ENCODE measurements at places on chromosomes 11 and 22.

- DNase-seq, result peak; percentile 27
Measured at GRCh38 chr11:122209619-122210366, 93.8 kb upstream of the BLID start.

DNA sequence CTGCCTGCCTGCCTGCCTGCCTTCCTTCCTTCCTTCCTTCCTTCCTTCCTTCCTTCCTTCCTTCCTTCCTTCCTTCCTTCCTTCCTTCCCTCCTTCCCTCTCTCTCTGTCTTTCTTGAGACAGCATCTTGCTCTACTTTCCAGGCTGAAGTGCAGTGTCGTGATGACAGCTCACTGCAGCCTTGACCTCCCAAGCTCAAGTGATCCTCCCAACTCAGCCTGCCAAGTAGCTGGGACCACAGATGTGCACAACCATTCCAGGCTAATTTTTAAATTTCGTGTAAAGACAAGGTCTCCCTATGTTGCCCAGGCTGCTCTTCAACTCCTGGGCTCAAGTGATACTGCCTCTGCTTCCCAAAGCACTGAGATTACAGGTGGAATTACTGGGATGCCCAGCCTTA is 328.2 kb upstream of the SORL1-AS1 start:
- DNase-seq, result no peak

GRCh38 chr11:36695571-36695970 is 97.5 kb upstream of the RAG2 start:
- no peak for DNase-seq

- DNase-seq, result no peak
Measured at GRCh38 chr11:131914361-131914774, 544.0 kb downstream of the NTM start.

GRCh38 chr11:88312628-88313027 is 24.9 kb downstream of the CTSC start:
- DNase-seq, result no peak

GRCh38 chr22:40472051-40472450 is 101.7 kb downstream of the SGSM3 start:
- no peak for DNase-seq

DNA sequence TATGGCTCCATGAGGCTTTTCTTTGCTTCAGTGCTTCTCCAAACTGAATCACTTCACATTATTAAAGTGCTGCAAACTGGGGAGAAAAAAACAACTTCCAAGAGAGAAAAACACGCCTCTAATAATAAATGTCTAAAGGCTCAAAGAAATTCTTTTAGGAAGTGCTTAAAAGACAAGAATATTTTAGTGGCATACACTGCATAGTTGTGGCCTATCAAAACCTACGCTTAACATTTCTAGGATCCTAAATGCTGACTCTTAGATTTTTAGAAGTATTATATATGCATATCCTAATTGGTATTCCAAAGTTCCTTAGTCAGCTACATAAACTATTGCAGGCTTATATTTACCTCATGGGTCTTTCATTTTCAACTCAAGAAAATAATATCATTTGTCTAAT is 879.0 kb upstream of the CCDC90B start:
- DNase-seq, result no peak

GRCh38 chr11:35076201-35077100 is 62.5 kb upstream of the CD44 start:
- no peak for DNase-seq

- DNase-seq, result no peak
Measured at GRCh38 chr22:47160141-47160541, 397.7 kb downstream of the TBC1D22A start.

- DNase-seq, result no peak
Measured at GRCh38 chr22:48186146-48186790, 1423.8 kb downstream of the TBC1D22A start.

GRCh38 chr22:45975164-45976161 is 1.5 kb downstream of the WNT7B start:
- DNase-seq, result no peak

DNA sequence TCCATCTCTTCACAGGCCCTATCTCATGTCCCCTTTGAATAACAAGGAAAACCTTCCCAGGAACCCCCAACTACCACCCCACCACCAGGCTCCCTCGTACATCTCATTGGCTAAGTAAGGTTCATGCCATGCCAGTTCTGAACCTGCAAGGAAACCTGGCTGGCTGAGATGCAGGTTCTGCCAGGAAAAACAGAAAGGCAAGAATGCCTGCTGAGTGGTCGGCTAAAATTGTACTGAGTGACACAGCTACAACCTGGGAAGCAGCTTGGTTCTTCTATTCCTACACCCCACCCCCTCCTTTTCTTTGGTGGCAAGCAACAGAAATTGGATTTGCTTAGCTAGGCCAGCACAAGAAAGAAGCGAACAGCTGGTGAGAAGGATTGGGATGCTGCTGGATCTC is 36.1 kb upstream of the TSPAN18 start:
- no peak for DNase-seq

DNA sequence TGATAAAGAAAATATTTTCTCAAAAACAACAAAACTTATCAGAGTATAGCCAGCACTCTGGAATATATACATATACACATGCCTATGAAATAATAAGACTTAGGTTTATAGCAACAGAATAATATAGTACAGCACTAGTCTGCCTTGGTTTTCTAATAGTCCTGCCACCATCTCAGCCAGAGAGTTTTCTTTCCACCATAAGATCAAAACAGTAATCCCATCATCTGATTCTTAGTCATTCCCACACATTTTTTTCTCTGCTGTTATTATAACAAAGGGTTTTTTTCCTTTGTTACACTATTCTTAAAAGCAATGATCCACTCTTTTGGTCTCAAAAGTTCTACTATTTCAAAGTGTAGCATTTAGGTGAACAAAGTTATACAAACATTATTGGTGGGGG is 15.1 kb downstream of the MTMR2 start:
- DNase-seq, result no peak

DNA sequence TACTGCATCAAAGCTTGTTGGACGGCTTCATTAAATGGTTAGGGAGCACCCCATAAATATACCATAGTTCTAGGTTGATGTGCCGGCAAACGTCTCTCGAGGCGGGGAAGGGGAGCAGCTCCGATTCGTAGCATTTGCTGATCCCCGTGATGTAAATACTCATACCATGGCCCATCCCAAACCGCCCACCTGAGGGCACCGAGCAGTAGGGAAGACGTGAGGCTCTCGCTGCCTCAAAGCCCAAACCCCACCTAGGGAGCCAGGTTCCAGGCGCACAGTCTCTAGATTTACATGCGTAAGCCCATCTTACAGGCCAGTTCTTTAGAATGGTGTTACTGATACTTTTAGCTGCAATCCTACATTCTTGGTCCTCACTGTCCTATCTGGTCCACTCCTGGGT is 124.0 kb downstream of the FEZ1 start:
- DNase-seq, result no peak

DNA sequence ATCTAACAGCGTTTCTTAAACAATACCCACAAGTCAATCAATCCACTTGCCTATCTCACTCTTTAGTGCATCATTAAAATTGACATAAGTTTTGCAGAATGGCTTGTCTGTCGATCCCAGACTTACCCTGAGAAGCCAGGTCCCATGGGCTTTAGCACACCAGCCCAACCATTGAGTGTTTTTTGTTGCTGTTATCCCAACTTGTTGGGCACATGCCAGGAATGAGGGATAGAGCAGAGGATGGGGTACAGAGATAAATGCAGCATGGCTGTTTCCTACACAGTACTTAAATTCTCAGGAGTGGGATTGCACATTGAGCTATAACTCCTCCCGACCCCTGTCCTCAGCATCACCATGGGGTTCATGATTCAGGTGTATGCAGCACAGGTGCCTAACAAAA is 64.2 kb upstream of the RASSF10 start:
- DNase-seq, result no peak

DNA sequence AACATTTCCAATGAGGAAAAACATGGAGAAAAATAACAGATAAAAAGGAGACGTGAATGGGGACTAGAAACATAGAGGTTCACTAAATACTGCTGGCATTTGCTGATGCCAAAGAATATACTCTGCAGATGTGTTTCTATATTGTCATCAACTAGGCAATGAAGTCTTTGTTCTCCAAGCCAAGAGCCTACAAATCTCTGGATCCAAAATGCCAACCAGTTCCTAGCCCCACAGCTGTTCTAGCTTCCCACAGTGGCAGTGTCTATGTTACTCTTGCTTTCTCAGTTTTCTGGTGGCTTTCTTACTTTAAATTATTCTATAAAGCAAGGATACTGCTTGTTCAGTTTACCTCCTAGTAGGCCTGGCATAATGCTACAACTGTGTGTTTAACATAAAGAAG is 977.9 kb upstream of the CCDC90B start:
- DNase-seq, result no peak

- DNase-seq, result no peak
Measured at GRCh38 chr11:104547996-104548661, 350.1 kb downstream of the CASP12 start.

- DNase-seq, result peak; percentile 79
Measured at GRCh38 chr11:129828301-129828836, 12.7 kb downstream of the TMEM45B start.

DNA sequence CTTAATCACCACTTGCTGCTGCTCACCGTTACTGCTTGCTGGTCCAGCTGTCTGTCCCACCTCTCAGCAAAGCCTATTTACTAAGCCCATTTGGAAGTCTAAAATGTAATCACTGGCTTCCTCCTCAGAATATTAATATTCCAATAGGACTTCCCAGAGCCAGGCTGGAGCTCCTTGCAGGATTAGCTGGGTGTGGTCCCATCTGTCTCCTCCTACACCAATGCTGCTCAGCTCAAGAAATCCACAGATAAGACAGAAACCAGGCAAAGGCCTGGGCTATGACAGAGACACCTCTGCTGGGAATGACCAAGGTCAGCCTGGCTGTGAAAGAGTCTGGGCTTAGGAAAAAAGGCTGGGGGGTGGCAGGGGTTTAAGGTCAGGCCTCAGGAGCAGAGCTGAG is 317.8 kb downstream of the BUD13 start:
- no peak for DNase-seq

- no peak for DNase-seq
Measured at GRCh38 chr22:42180349-42180842, 49.8 kb upstream of the CYP2D6 start.

- no peak for DNase-seq
Measured at GRCh38 chr11:68934321-68934645, 30.6 kb downstream of the IGHMBP2 start.

DNA sequence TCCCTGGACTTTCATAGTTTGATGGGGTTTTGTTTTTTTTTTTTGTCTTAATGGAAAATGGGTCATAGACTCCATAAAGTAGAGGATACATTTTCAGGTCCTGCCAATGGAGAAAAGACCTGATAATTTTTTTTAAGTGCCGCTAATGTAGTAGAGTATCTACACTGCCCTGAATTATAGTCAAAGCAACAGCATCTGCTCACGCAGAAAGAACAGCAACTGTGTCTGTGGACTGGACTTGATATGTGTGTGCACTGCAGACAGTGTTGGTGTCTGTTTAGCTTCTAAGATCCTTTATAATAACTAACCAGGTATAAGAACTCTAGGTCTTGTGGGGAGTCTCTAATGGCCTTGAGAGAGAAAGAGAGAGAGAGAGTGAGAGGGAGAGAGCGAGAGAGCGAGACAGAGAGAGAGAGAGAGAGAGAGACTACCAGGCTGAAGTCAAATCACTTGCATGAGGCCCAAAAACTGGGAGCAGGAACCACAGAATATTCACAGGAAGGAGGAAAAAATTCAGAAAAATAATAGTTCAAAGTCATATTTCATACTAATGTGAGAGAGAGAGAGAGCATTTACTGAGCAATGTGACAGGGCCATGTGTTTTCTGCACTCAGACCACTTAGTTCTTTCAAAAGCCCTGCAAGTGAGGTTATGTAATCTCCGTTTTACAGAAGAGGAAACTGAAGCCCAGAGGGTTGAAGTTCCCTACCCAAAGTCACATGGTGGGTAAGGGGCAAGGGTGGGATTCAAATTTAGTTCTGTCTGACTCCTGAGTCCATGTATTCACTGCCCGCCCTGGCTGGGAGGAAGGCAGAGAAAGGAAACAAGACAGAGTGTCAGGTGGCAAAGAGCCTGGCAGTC is 8.6 kb upstream of the MIAT start:
- no peak for DNase-seq

DNA sequence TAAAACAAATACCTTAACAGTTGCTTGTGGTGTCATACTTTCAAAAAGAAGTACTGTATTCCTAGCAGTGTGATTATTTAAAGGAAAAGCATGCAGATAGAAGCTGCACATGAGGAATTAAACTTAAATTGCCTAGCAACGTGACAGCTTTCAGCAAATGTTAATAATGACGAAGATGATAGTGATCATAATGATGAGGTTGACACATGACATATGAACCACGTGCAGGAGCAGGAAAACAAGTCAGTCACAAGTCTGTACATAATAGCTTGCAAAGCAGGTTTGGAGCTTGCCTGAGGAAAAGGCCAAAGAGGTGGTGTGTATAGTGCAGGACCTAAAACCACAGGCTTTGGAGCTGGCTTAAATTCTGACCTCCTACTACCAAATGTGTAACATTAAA is 30.6 kb upstream of the PIK3C2A start:
- DNase-seq, result no peak

DNA sequence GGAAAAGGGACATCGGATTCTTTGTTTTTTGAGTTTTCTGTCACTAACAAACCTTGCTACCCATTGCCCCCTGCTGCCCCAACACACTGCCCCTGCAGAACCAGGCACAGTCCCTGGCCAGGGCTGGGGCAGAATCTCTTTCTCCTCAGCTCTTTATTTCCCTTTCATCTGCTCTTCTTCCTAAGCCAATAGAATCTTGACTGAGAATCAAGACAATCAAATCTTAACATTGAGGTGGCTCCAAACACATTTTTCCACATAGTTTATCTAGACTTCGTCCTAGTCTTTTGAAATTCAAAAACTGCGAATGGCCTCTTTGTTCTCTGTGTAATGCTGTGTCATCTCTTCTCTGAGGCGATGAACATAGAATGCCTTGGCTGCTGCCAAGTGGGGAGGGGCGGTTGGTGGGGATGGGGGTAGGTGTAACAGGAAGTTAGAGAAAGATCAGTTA is 16.1 kb upstream of the NTM start:
- DNase-seq, result no peak

GRCh38 chr11:104127828-104128227 is 36.1 kb downstream of the PDGFD start:
- DNase-seq, result no peak

GRCh38 chr11:119919656-119920055 is 190.7 kb upstream of the NECTIN1 start:
- DNase-seq, result no peak

- no peak for DNase-seq
Measured at GRCh38 chr11:71470946-71471345, 17.9 kb downstream of the NADSYN1 start.

- DNase-seq, result no peak
Measured at GRCh38 chr11:47550288-47551047, 2.5 kb downstream of the CELF1 start.

GRCh38 chr11:36132940-36133339 is 156.3 kb downstream of the COMMD9 start:
- DNase-seq, result no peak

DNA sequence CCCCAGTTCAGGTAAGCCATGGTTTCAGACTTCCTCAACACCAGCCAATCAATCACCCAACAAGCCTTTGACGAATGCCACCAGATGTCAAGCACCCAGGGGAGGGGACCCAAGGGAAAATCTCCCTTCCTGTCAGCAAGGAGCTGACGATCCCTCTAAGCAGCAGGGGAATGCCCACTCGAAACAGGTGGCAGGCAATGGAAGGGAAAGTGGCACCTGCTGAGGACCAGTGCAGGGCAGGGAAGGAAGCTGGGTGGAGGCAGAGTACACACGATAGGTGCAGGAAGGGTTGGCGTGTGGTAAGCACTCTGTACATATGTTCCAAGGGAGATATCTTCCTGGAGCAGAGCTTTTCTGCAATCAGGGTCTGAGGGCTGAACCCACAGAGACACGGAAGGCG is 11.7 kb upstream of the CREB3L1 start:
- DNase-seq, result no peak
